ENCODE measurements at places on chromosomes 1 and 21.

- no peak for DNase-seq
Observed at GRCh38 chr1:44785501-44786137, 2.4 kb downstream of the BEST4 start.

DNA sequence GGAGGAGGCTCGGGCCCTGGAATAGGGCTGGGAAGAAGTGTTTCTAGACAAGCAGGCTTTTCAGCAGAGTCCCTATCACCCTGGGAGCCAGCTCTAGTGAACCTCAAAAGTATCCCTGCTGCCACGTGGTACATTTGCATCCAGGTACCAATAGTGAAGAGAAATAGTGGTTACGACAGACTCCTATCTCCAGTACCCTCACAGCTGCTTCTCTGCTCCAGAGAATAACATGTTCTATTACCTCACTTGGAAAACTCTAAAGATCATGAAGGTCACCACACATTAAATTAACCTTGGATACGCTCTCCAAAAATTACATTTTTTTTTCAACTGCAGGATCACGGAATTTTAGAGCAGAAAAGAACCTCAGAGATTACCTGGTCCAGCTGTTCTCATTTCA lies 230.4 kb upstream of the PLD5 start:
- no peak for DNase-seq

DNA sequence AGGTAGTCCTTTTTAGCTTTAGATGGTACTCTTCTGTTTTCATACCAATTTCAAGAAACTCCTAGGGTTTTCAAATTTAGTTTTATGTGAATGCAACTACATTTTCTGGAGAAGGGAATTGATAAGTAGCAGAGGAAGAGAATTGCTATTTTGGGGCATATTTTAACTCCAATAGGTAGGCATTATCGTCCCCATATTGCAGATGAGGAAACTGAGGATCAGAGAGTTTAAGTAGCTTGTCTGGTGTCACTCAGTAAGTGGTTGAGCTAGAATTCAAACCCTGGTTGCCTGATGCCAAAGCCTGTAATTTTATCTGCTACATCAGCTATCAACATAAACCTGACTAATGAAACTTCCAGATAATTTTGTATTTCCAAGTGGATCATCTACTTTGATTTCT lies 1.9 kb downstream of the NFYC start:
- no peak for DNase-seq

GRCh38 chr1:213571843-213572242 lies 415.9 kb upstream of the PROX1 start:
- DNase-seq = no peak

- DNase-seq = no peak
Observed at GRCh38 chr1:34696981-34697380, 57.9 kb upstream of the GJB5 start.

DNA sequence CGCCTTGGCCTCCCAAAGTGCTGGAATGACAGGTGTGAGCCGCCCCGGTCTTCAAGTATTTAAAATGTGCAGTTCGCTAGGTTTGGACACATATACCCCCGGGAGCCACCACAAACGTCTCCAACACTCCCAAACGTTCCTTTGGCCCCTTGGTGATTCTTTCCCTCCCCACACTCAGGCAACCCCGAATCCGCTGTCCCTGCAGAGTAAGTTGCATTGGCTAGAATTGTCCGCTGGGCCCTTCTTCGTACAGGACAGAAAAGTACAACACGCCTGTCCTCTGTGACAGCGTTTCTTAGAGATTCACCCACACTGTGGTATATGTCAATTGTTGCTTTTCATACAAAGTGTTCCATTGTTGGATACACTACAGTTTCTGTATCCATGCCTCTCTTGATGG lies 3.2 kb upstream of the PERM1 start:
- no peak for DNase-seq

DNA sequence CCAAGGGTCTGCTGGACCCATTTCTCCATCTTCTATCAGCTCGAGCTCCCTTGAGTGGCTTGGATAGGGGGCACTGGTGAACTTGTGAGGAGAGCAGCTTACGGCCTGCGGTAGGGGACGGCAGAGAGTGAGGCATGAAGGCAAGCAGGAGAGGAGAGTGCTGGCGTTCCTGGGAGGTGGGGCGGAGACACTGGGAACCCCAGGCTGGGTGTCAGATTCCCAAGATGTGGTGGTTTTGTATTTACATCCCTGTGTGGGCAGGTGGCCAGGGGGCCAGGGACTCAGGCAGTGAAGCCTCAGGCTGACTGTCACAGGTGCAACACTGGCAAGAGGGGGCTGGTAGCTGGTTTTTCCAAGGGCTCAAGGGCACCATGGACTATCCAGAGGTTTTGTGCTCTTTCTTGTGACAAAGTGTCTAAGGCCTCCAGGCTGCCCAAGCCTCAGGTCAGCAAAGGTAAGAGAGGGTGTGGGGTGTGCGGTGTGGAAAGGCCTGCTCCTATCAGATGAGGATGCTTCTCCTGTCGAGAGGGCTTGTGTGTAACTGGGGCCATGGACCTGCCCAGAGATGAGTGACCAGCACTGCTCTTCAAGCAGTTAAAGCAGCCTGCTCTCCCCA lies 45.1 kb upstream of the ROR1 start:
- no peak for DNase-seq

- DNase-seq = no peak
Observed at GRCh38 chr1:88787023-88787903, 103.2 kb downstream of the PKN2 start.

DNA sequence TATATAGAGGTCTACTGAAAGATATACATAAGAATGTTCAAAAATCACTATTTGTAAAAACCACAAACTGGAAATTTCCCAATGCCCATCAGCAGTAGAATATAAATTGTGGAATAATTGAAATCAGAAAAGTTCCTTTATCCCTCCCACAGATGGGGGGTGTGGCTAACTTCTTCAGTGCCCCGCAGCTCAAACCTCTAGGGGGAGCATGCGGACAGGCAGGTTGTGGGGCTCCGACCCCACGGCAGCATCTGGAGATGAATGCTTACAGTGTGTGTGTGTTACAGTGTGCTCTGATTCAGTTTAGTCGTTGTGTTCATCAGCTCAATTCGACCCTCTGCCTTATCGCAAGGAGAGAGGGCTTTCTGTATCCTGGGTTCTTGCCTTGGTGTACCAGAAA lies 262.1 kb upstream of the LRRC7 start:
- no peak for DNase-seq

GRCh38 chr1:218501161-218501560 lies 156.0 kb downstream of the TGFB2 start:
- no peak for DNase-seq

DNA sequence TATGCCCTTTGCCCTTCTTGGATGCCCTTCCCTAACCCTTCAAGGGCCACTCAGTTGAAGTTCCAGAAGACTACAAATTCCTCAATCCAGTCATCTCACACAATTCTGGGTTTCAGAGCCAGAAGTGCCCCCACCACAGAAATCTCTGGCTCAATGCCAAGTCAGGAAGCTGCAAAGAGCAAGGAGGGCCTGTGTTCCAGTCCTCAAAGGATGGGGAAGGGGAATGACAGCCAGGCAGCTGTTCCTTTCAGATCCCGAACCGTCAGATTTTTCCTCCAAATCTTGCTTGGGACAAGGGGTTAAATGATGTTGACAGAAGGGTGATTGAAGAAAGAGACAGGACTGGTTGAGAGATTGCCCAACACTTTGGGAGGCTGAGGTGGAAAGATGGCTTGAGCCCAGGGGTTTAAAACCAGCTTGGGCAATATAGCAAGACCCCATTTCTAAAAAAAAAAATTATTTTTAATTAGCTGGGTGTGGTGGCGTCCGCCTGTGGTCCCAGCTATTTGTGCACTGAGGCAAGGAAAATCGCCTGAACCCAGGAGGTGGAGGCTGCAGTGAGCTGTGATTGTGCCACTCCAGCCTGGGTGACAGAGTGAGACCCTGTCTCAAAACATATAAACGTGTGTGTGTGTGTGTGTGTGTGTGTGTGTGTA lies 716 bp upstream of the HPDL start:
- no peak for DNase-seq

- no peak for DNase-seq
Observed at GRCh38 chr1:80827666-80828065, 973.1 kb upstream of the ADGRL2 start.

- no peak for DNase-seq
Observed at GRCh38 chr1:59364037-59364436, 67.1 kb downstream of the FGGY start.

DNA sequence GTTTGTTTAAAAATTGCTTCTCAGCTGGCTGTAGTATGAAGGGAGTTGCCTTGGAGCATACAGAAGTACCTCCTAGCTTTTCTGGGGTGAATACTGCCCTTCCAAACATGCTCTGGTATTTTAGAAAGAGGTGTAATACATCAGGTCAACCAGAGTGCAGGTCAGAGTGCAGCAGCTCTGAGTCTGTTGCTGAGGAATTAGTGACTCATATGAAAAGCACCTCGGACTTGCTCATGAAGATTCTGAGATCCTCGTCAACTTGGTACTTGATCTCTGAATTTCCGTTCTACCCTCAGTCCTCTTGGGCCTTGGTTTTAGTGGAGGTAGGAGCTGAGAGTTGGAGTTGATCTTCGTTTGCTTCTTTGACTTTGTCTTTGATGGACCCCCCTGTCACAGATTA lies 67.3 kb downstream of the NOS1AP start:
- DNase-seq = no peak

DNA sequence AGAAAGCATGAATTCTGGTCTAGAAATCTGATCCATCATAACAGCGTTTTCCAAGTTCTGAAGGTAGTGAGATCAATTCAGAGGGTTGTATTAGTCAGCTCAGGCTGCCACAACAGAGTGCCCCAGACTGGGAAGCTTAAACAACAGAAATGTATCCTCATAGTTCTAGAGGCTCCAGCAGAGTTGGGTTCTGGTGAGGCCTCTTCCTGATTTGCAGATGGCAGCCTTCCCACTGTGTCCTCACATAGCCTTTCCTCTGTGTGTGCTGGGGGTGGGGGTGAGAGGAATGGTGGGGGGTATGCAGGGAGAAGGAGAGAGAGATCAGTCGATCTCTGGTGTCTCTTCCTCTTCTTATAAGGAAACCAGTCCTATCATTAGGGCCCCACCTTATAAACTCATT lies 15.1 kb downstream of the ZBTB8B start:
- no peak for DNase-seq

GRCh38 chr1:158161446-158161845 lies 19.2 kb upstream of the CD1D start:
- DNase-seq = no peak

- no peak for DNase-seq
Observed at GRCh38 chr1:160963521-160963920, 8.9 kb upstream of the ITLN2 start.

GRCh38 chr21:15894596-15894995 lies 164.8 kb downstream of the USP25 start:
- DNase-seq = no peak

DNA sequence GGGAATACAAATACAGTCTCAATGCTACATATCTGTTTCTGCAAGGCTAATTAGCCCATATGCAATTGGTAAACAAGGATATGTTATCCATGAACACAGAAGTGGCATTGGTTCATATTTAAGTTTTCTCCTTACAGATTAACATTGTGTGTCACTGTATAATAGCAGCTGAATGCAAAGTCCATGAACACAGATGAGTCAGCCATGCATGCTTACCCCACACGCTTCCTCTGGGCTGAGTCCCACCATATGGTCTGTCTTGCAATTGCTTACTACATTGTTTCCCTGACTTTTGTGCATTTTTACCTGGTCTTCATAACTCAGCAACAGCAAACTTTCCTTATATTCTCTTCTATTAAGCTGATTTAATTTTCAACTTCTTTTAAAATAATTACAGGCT lies 41.5 kb upstream of the TSNAX start:
- no peak for DNase-seq

GRCh38 chr1:156571261-156571852 lies 1.0 kb downstream of the IQGAP3 start:
- no peak for DNase-seq

GRCh38 chr1:30185313-30185712 lies 538.1 kb downstream of the MATN1 start:
- DNase-seq = no peak

- DNase-seq = no peak
Observed at GRCh38 chr1:232484856-232485255, 145.1 kb downstream of the SIPA1L2 start.

- DNase-seq = no peak
Observed at GRCh38 chr1:161086457-161086856, 2.9 kb downstream of the NECTIN4 start.

DNA sequence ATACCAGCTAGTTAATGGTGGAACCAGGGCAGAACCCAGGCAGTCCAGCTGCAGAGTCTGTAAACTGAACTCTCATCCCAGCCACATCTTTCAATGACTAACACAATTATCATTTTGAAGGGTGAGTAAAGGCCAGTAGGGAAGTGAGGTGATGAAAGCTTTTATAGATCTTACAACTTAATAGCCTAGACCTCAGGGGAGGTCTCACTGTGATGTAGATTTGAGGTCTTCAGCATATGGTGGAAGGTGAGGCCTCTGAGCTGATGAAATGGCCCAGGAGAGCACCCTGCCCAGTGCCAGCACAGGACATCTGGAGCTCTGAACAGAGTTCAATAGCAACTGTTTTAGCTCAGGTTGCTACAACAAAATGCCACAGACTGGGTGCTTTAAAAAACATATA lies 44.8 kb upstream of the POU2F1 start:
- no peak for DNase-seq

- no peak for DNase-seq
Observed at GRCh38 chr21:24823247-24823646, 784.0 kb downstream of the MRPL39 start.

- DNase-seq = no peak
Observed at GRCh38 chr1:196148367-196148970, 459.8 kb downstream of the KCNT2 start.

GRCh38 chr21:42172596-42173483 lies 46.1 kb upstream of the ABCG1 start:
- DNase-seq = peak; percentile 8

- no peak for DNase-seq
Observed at GRCh38 chr1:94666797-94667196, 125.2 kb upstream of the F3 start.

DNA sequence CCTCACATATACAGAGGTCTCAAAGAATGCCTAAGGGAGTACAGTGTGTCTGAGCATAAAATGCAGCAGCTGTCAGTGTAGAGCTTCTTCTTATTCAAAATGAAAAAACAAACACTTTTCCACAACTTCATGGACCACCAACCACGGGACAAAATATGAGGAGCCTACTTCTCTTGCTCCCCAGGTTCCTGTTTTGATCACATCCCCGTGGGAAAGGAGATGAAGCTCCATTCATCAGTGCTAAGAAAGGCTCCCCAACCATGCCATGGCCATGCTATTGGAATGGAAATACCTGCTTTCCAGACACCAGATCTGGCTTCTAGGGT lies 383 bp downstream of the CD48 start:
- no peak for DNase-seq

- no peak for DNase-seq
Observed at GRCh38 chr1:61888808-61889207, 146.5 kb downstream of the PATJ start.

Data from activated T-cell treated with anti-CD3 and anti-CD28 coated beads, Interleukin-2, amount 50 U/mL, for 48 hours (primary cell).